ENCODE measurements at places on chromosomes 12 and 14.
A peak's percentile ranks its signal among the peaks of the same experiment; 100 is the strongest.

DNA sequence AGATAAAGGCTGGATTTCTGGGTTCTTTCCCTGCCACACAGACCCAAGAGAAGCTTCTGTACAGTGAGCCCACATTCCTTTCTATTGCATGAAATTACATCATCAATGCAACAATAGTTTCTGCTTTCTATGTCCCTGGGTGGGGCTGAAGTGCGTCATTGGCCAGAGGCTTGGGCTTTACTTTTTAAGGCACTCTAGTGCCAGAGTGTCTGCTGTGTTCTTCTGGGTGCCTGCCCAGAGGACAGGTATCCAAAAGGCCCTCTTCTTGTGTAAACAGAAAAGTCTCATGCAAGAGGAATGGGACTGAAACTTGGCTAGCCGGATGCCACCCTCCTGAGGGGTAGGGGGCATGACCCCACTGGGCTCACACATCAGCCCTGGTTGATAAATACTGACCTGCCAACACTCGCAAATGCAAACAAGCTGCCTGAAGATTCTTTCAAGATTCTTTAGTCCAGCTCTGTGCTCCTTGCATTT, 5.9 kb downstream of the KRT86 start:
- DNase-seq: peak; percentile 97

- DNase-seq: no peak
Measured at GRCh38 chr12:79601908-79602307, 88.9 kb downstream of the PAWR start.

- no peak for DNase-seq
Measured at GRCh38 chr14:34715127-34715863, 902 bp upstream of the CFL2 start.

- no peak for DNase-seq
Measured at GRCh38 chr12:39541471-39541870, 78.1 kb downstream of the ABCD2 start.

- DNase-seq: no peak
Measured at GRCh38 chr12:17372508-17372907, 717.5 kb downstream of the RERGL start.

DNA sequence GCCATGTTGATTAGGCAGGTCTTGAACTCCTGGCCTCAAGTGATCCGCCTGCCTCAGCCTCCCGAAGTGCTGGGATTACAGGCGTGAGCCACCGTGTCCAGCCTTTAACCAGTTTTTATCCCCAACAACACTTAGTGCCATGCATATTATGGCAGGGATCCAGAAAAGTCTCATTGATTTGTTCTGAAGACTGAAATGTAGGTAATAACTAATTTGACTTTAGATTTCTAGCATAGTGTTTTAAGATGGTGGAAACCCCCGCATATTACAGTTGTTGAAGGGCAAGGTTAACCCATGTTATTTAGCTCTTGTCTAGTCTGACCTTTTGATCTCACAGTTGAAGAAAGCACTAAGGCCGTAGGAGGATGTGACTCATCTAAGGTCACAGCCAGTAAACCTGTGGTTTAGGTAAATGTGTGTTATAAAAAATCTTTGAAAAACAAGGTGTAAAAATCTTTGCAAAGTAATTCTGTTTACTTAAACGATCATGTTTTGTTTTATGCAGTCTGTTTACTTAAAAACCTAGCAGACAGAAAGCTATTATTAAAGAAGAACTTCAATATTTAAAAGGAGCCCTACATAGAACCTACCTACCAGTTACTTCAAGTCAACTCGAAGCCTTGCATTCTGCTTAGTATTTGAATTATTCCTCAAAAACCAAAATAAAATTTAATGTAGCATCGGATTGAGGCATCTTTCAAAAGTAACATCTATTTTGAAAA, 24.8 kb downstream of the BICDL1 start:
- DNase-seq: no peak

- peak; percentile 22 for DNase-seq
Measured at GRCh38 chr14:38311655-38312054, 55.8 kb upstream of the CLEC14A start.

GRCh38 chr14:54665946-54666345, 99.0 kb downstream of the SAMD4A start:
- no peak for DNase-seq

GRCh38 chr12:130124605-130125244, 37.5 kb upstream of the FZD10 start:
- DNase-seq: no peak

DNA sequence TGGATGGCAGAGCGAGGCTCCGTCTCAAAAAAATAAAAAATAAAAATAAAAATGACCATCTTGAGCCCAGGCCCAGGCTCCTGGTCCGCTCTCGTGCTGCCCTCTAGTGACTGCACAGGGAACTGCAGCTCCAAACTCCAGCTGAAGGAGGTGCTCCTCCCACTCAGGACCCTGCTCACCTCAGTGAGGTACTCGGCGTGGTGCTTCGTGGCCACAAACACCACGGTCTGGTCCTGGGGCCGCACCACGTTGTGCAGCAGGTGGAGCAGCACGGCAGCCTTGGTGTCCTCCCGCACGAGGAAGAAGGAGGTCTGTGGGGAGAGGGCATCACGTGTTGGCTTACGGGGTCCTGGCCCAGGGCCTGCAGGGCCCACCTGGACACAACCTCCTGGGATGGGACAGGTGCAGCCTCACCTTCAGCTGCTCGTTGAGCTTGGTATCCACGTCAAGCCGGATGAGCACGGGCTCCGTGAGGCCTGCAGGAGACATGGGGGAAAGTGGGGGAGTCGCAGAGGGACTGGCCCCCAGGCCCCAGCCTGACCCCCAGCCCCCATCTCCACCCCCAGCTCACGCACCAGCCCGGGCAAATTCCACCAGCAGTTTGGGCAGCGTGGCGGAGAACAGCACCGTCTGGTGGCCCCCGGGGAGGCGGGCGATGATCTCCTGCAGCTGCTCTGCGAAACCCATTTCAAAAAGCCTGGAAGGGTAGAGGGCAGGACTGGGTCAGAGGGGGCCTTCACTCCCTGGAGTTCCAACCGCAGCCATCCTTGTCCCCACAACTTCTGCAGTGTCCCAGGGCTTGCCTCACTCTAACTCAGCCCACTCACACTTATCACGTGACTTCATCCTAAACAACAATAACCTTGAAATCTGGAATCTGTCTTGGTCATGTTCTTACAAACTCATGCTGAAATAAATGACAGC, 10.6 kb downstream of the DDX54 start:
- DNase-seq: peak; percentile 74
